ENCODE measurements at places on chromosomes 16 and 17.

GRCh38 chr17:28547623-28548416, 4.6 kb downstream of the UNC119 start:
- DNase-seq, result no peak

DNA sequence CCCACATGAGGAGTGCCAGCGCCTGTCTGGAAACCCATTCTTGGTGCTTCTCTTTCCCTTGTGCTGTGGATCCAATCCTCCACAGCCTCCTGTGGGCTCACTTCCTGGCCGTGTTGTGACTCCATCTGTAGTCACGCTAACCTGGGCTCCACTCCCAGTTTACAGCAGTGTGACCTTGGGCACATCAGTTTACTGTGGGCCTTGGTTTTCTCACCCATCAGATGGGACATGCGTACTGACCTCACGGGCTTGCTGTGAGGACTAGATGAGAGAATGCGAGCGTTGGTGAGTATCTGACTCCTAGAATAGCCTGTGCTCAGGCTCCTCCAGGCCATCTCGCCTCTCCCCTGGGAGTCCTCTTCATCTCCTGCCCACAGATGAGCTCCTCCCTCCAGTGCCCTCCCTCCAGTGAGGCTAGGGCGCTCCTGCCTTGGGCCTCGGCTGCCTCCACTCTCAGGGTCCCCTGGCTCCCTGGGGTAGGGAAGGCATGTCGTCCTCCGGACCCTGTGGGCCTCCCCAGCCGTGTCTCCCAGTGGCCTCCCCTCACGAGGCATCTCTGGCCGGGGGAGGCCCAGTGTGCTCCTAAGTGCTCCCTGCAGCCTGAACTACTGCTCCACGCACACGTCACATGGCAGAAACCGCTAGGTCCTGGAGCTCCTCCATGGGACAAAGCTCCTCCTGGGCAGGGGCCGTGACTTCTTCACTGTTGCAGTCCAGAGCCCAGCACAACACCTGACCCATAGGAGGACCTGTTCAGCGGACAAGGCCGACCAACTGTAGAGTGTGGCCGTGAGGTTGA, 5.2 kb upstream of the FOXJ1 start:
- DNase-seq, result no peak

- no peak for DNase-seq
These were observed 2.4 kb upstream of the MTMR4 start for GRCh38 chr17:58516644-58517377.

DNA sequence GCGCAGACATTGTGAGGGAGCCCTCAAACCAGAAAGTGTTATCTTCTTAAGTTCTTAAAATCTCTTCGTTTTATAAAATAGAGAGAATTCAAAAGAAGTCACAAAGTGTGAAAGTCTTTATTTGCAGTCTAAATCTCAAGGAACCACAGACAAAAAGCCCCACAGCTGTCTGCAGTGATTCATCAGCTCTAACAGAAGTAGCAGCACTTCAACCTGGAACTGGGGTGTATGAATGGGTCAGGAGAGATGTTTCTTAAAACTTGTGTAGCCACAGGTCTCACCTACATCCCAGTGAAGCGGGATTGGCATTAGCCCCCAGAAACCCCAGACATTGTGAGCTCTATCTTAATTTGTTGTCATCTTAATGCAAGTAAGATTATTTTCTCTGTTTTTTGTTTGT, 61.1 kb downstream of the CDYL2 start:
- no peak for DNase-seq

DNA sequence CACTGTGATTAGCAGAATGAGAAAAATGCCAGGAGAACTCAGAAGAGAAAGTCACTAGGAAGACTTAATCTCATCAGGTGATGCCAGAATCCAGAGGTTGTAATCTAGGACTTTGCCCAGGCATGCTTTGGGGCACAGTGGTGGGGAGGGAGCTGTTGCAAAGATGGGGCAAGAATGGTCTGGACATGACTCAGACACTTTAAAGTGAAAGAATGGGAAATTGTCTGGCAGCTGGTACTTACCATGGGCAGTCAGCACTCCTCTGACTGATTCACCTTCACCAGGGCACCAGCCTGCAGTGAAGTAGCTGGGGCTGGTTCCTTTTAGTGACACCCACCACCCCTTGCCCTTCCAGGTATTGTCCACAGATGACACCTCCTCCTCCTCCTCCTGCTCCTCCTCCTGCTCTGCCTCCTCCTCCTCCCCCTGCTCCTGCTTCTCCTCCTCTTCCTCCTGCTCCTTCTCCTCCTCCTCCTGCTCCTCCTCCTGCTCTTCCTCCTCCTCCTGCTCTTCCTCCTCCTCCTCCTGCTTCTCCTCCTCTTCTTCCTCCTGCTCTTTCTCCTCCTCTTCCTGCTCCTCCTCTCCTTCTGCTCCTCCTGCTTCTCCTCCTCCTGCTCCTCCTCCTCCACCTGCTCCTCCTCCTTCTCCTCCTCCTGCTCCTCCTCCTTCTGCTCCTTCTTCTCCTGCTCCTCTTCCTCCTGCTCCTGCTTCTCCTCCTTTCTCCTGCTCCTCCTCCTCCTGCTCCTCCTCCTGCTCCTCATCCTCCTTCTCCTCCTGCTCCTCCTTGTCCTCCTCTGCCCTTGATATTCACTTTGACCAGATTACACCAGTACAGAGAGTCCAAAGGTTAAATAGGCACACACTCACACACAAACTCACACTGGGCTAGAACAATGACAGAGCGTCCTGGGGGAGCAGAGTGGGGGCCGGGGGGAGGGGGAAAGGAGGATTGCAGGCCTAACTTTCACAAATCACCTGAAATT, at the start of gene CHD9NB:
TSS of gene CHD9NB (minus strand) at position 379 of the 983 bp plus-strand sequence. CDS start 8,739 bp downstream, outside the sequence.
- DNase-seq, result peak; percentile 92

DNA sequence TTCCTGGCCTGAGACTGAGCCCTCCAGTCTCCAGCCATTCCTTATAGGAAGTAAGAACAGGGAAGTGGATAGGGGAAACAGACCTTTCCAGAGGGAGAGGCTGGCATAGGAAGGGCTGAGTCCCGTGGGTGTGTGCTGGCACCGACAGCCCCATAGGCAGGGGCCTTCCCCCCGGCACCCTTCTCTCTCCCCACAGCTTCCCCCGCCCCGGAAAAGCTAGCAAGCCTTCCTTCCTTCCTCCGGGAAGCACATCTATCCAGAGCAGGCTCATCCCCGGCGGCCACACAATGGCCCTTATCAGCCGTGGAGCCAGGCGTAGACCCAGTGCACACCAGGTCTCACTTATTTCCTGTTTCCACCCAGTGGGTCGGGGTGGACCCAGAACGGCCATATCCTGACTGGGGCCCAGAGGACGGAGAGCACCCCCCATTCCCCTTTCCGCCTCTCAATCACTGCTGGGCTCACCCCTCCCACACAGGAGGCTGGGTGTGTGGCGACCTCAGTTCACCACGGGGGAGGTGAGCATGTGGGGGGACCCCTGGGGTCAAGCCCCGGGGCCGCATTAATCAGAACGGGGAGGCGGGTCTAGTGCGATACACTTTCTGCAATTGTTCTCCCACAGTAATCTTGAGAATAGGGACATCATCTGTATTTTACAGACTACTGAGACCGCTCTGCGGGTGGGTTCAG, 950 bp upstream of the MYO1C start:
- no peak for DNase-seq

- no peak for DNase-seq
These were observed 21.7 kb downstream of the PRMT7 start for GRCh38 chr16:68332411-68333121.

GRCh38 chr17:3935825-3936355, 19.6 kb upstream of the P2RX1 start:
- DNase-seq, result peak; percentile 42

GRCh38 chr16:88619859-88620815, 18.2 kb upstream of the IL17C start:
- DNase-seq, result no peak

DNA sequence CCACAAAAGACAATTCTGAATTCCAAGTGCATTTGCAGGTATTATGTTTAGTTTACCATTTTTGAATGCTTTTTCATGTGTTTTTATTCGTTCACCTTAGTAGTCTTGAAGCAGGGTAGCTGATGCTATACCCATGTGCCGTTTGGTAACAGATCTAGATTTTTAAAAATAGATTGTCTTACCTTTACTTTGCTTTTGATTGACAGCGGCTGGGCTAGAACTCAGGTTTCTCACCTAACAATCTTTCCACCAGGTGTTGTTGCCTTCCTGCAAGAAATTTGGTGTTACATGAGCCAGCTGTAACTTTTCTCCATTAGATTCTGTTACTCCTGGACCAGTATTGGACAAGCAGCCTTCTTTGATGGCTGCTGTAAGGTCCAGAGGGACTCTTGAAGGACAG, 1.5 kb upstream of the FTSJ3 start:
- no peak for DNase-seq

Data from kidney epithelial cell (primary cell).